ENCODE measurements at places on chromosomes 1 and 21.

DNA sequence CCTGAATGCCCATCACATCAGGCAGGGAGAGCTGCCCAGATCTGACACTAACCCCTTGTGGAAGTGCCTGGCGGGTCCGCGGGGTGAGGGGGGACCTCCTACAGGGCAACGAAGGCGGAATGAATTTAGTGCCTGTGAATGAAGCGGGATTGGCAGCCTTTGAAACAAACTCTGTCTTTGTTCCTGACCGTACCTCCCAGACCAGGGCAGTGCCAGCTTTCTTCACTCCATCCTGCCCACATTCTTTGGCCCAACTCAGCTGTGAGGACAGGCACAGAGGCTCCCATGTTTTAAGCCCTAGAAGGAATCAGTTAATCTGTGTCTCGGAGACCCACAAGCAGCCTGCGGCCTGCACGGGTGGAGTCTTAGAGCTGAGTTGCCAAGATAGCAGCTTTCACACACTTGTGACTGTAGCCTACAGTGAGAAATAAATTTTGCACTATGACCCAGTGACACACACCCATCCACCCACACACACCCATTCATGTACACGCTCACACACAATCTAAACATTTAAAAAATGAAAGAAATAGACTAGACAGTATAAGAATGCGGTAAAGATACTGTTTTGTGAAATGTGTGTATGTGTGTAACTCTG lies 60.1 kb upstream of the USP24 start:
- DNase-seq, result no peak

- DNase-seq, result no peak
Observed at GRCh38 chr1:58390091-58390490, 156.4 kb downstream of the OMA1 start.

DNA sequence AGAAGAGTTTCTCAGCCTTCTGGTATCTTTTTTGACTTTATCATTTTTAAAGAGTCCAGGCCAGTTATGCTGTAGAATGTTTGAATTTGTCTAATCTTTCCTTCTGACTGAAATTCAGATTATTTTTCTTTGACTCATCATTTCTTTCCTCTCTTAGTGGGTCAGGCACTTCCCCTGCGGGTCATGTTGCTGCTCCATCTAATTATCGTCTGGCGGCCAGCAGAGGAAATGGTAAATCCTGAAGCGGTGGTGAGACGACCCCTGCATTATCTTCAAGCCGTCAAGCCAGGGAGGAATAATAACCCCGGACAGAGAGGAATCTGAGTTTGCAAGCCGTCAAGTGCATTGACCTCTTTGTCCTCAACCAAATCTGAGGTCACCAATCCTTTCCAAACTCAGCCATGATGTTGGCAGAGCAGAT lies 102.1 kb downstream of the ADSS2 start:
- DNase-seq, result no peak

DNA sequence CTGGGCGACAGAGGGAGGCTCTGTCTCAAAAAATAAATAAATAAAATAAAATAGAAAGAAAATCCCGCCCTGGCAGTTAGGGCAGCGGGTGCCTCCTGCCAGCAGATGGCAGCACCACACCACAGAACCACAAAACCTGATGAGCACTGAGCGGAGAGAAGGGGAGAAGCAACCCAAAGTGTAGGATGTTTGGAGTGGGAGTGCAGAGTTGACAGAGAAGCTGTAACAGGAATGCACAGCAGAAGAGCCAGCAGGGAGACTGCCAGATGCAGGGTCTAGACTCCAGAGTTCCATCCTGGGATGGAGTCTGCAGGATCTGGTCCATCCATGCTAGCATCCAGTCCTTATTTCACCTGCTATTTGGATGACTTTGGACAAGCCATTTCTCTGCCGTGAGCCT lies 29.7 kb upstream of the KIRREL1 start:
- peak; percentile 48 for DNase-seq

- no peak for DNase-seq
Observed at GRCh38 chr1:208562151-208562960, 318.2 kb upstream of the PLXNA2 start.

GRCh38 chr1:175865041-175865766 lies 121.8 kb upstream of the TNR start:
- no peak for DNase-seq

DNA sequence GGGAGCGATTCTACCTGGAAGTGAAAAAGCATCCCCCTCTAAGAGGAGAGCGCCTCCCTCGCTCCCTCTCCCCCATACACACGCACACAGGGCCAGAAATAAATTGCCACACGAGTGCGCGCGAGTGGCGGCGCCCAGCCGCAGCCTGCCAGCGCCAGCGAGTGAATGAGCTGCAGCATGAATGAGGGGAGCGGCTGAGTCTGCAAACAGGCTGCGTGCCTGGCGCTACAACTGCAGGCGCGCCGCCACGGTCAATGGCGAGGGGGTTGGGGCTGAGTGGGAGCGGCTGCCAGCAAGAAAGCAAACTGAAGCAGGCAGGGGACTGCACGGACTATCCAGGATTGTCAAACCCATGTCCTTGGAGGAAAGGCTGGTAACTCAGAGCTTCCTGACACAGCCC lies 2.2 kb downstream of the CAMK1G start:
- DNase-seq, result no peak

DNA sequence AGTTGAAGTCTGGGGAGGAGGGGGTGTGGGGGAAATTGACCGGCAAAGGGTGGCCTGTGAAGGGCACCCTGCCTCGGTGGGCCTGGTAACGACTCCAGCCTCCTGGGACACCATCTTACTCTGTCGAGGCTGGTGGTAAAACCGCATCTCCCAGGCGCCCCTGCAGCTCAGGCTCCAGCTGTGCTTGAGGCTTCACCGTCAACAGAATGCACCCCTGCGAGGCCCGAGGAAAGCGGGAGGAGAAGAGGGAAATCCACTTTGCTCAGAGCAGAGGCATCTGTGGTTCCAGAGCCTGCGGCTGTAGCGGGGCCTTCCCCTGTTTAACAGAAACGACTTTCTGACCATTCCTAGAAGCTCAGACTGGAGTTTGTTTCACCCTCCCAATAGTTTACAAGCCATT lies 165.6 kb downstream of the NPHP4 start:
- DNase-seq, result no peak

- no peak for DNase-seq
Observed at GRCh38 chr21:29656504-29657239, 283.1 kb downstream of the GRIK1 start.

- DNase-seq, result no peak
Observed at GRCh38 chr1:232795497-232796053, 9.6 kb upstream of the MAP10 start.

GRCh38 chr1:88890791-88891317 lies 513 bp downstream of the GTF2B start:
- DNase-seq, result no peak

DNA sequence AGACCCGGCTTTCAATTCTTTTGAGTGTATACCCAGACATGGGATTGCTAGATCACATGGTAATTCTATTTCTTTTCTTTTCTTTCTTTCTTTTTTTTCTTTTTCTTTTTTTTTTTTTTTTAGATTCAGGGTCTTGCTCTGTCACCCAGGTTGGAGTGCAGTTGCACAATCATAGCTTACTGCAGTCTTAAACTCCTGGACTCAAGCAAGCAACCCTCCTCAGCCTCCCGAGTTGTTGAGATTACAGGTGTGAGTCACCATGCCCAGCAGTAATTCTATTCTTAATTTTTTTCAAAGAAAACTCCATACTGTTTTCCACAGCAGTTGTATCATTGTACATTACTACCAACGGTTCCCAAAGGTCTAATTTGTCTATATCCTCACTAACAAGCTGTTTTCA lies 13.5 kb upstream of the RNF186 start:
- DNase-seq, result no peak

DNA sequence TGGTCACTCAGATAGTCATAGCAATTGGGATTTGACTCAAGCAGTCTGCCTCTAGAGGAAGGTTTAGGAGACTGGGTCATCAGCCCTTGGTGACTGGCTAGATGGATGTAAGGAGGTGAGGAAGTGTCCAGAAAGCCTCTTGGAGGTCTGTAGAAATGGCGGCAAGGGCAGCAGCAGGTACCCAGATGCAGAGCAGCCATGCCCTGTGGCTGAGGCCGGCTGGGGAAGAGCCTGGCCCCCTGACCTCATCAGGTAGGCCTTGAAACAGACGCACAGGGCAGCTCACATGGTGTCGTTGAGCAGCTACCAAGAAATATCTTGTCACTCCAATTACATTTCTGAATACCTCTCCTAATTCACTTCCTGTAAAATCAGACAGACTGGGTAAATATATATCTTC lies 98.2 kb downstream of the DMRTB1 start:
- no peak for DNase-seq

GRCh38 chr1:66539491-66539890 lies 5.5 kb downstream of the SGIP1 start:
- no peak for DNase-seq

GRCh38 chr1:68433395-68433794 lies 16.4 kb downstream of the RPE65 start:
- DNase-seq, result no peak

DNA sequence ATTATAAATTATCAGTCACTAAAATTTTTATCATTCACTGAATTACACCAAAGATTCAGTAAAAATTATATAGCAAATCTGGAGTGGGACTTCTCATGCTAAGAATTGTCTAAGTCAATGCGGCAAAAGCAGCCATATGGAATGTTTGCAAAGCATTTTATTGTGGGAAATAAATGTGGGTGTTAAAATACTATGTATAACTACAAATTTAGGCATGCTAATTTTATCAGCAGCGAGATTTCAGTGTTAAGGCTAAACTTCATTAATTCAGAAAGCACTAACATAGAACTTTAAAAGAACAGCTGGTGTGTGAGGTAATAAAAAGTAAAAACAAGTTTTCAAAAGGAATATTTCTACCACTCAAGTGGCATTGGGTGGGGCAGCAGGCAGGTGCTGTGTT lies 21.4 kb downstream of the COLGALT2 start:
- no peak for DNase-seq
